Mammary epithelial cell (primary cell): ENCODE measurements at places on chromosomes 4 and X. TPM values are rescaled to one million over a fixed set of nuclear protein-coding genes. Genes with fewer than 3 reads are reported as not detected.

GRCh38 chr4:163846008-163846407 lies 351.5 kb downstream of the TMA16 start:
- DNase-seq: no peak

GRCh38 chr4:47704693-47705325 lies 133.1 kb downstream of the CORIN start:
- no peak for DNase-seq

- DNase-seq: no peak
Observed at GRCh38 chr4:166839615-166840251, 394.6 kb downstream of the SPOCK3 start.

- no peak for DNase-seq
Observed at GRCh38 chr4:18247189-18247588, 225.6 kb upstream of the LCORL start.

- DNase-seq: no peak
Observed at GRCh38 chrX:44693255-44693654, 150.6 kb upstream of the DUSP21 start.

DNA sequence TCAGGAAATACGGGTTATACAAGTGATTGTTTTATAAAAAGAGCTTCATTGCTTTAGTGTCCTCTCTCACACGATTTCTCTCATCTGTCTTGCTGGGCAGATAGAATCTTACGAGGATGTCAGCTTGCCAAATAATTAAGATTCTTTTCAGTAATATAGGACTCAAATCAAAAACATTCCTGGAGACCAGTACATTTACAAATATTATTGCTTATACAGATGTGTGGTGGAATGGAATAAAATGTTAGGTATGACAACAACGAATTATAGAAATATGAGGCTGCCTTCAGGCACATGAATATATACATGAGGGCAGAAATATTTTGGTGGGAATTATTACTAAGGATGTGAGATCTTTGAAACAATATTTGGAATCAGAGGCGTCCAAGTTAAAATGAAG lies 88.9 kb downstream of the GC start:
- no peak for DNase-seq

GPC4 gene
- 1.2 TPM for polyA plus RNA-seq

MSANTD1 gene
- 0.05 TPM for polyA plus RNA-seq

MAGEA2 gene
- not detected for polyA plus RNA-seq

PDE5A gene
- 0.69 TPM for polyA plus RNA-seq

SLC49A3 gene
- not detected for polyA plus RNA-seq

VCX3B gene
- polyA plus RNA-seq: not detected
